ENCODE measurements at places on chromosomes 6 and 20. TPM values are rescaled to one million over a fixed set of nuclear protein-coding genes. Genes with fewer than 3 reads are reported as not detected.

DNA sequence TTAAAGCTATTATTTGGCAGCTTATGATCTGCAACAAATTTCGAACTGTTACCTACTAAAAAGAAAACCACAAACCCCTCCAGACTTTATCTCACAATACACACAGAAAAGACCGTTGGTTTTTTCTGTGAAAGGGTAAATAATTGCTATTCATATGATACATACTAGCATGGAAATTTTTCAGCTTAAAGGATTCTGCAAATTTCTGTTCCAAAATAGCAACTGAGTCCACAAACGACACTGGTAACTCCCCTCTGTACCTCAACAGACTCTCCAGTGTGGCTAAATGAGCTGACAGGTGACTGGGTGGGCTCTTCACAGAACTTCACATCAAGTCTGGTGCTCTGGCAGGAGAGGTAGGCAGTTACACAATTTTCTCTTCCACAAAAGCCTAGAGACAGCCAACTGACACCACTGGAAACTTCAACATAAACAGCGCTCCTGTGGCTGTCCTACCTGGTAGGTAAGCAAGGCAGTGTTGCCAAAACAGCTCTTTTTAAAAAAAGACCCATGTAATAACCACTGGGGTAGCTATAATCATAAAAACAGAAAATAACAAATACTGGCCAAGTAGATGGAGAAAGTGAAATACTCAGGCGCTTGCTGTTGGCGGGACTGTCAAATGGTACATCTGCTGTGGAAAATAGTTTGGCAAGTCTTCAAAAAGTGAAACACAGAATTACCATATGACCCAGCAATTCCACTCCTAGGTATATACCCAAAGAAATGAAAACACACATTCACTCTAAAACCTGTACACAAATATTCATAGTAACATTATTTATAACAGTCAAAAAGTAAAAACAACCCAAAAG lies 37.8 kb downstream of the ELOVL5 start:
- no peaks in the 10 kb centered on the region for H3K36me3 ChIP-seq
- no peak overlapping the region for H3K27ac ChIP-seq
- no peaks in the 10 kb centered on the region for H3K27me3 ChIP-seq
- no peak overlapping the region for H3K4me3 ChIP-seq
- H3K4me1 ChIP-seq, result peaks cover 5% of the 10 kb centered on the region

- no peaks in the 10 kb centered on the region for H3K4me1 ChIP-seq
- DNase-seq, result peak; percentile 17
- H3K4me3 ChIP-seq, result no peak overlapping the region
- no peak overlapping the region for H3K27ac ChIP-seq
- H3K36me3 ChIP-seq, result no peaks in the 10 kb centered on the region
Observed at GRCh38 chr6:14383393-14384174, 266.0 kb downstream of the CD83 start.

DNA sequence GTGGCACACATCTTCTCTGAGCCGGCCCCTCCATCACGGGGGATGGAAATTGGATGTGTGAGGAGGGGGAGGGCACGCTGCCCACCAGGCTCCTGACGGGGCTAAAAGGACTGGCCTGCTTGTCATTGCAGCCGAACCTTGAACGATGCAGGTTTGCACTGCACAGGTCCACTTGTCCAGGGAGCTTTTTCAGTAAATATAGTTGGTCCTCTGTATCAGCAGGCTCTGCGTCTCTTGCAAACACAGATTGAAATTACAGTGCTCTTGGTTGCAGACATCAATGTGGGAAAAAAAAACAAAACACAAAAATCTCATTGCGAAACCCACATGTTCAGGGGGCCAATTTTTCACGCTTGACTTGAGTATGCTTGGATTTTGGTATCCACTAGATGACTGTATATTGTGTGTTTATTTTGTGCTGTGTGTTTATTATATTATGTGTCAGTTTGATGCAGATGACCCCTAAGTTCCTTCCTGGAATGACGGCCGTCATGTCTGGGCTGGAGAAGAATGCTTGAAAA lies 29.2 kb downstream of the ERMARD start:
- H3K27me3 ChIP-seq, result no peaks in the 10 kb centered on the region
- no peak for DNase-seq
- no peaks in the 10 kb centered on the region for H3K4me1 ChIP-seq
- H3K27ac ChIP-seq, result no peak overlapping the region
- no peaks in the 10 kb centered on the region for H3K36me3 ChIP-seq

- no peak overlapping the region for H3K4me3 ChIP-seq
- H3K4me1 ChIP-seq, result no peaks in the 10 kb centered on the region
- no peak for DNase-seq
- H3K36me3 ChIP-seq, result no peaks in the 10 kb centered on the region
Observed at GRCh38 chr6:142744836-142745235, 200.1 kb downstream of the HIVEP2 start.

DNA sequence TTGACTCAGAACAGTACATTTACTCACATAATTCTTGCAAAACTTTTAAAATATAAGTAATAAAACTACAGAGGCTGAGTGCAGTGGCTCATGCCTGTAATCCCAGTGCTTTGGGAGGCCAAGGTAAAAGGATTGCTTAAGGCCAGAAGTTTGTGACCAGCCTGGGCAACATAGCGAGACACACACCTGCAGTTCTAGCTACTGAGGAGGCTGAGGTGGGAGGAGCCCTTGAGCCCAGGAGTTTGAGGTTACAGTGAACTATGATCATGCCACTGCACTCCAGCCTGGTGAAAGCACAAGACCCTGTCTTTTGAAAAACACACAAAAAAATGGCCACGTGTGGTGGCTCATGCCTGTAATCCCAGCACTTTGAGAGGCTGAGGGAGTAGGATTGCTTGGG lies 21.8 kb upstream of the MYO6 start:
- no peak overlapping the region for H3K4me3 ChIP-seq
- no peak for DNase-seq
- H3K27ac ChIP-seq, result no peak overlapping the region
- H3K27me3 ChIP-seq, result no peaks in the 10 kb centered on the region
- no peaks in the 10 kb centered on the region for H3K4me1 ChIP-seq

- H3K4me3 ChIP-seq, result no peak overlapping the region
- no peaks in the 10 kb centered on the region for H3K36me3 ChIP-seq
- DNase-seq, result peak; percentile 8
- no peak overlapping the region for H3K27ac ChIP-seq
- no peaks in the 10 kb centered on the region for H3K27me3 ChIP-seq
- H3K4me1 ChIP-seq, result no peaks in the 10 kb centered on the region
Observed at GRCh38 chr20:63061051-63061770, 54.4 kb upstream of the BHLHE23 start.

DNA sequence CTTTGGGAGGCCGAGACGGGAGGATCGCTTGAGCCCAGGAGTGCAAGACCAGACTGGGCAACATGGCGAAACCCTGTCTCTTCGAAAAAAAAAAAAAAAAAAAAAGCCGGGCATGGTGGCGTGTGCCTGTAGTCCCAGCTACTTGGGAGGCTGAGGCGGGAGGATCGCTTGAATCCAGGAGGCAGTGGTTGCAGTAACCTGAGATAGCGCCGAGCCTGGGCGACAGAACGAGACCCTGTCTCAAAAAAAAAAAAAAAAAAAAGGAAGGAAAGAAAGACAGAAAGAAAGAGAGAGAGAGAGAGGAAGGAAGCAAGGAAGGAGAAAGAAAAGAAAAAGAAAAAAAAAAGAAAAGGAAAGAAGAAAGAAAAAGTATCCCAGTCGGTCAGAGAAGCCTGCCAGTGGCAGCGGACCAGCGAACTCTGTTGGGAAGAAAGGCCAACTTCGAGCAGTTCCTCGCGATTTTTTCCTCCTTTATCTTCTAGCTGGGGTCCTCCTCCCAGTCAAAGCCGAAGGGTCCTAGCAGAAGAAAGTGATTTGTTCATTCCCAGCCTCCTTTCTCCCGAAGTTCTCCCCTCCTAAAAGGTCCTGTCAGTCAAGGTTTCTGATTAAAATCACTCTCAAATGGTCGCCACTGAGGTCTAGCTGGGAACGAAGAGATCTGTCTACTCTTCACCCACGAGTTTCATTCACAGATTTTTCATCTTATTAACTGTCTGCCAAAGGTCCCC lies 2.4 kb upstream of the SYCP2L start:
- no peak for DNase-seq
- peaks cover 22% of the 10 kb centered on the region for H3K4me1 ChIP-seq
- no peaks in the 10 kb centered on the region for H3K36me3 ChIP-seq
- no peak overlapping the region for H3K27ac ChIP-seq
- no peak overlapping the region for H3K4me3 ChIP-seq

DNA sequence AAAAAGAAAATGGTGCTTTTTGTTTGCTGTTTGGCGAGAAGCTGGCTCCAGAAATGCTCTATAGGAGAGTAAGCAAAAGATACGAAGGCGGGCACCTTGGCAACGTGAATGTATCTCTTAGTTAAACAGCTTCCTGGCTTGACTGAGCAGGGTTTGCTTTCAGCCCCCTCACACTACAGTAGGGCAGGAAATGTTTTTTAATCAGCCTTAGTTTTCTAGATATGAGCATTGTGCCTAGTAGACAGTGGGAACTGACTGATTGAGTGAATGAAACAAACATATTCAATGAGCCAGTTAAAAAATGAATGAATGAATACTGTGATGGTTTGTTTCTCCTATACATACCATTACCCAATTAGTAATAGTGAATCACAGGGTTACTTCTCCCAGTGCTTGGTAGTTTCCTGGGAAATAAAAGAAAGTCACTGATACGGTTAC lies 19.9 kb downstream of the CAP2 start:
- no peak for DNase-seq
- H3K36me3 ChIP-seq, result no peaks in the 10 kb centered on the region
- no peak overlapping the region for H3K4me3 ChIP-seq
- H3K4me1 ChIP-seq, result no peaks in the 10 kb centered on the region
- H3K27ac ChIP-seq, result no peak overlapping the region

- H3K27ac ChIP-seq, result no peak overlapping the region
- no peaks in the 10 kb centered on the region for H3K27me3 ChIP-seq
- no peak overlapping the region for H3K4me3 ChIP-seq
- DNase-seq, result no peak
Observed at GRCh38 chr6:44332585-44332984, 9.9 kb upstream of the SPATS1 start.

The FILIP1 gene
- 3.0 TPM for total RNA-seq

The PKIB gene
- not detected for total RNA-seq

The ROMO1 gene
- total RNA-seq, result 192 TPM

All from body of pancreas (tissue), 4 donors.